Suppressor macrophage (primary cell): ENCODE measurements at places on chromosomes 5 and 9.

DNA sequence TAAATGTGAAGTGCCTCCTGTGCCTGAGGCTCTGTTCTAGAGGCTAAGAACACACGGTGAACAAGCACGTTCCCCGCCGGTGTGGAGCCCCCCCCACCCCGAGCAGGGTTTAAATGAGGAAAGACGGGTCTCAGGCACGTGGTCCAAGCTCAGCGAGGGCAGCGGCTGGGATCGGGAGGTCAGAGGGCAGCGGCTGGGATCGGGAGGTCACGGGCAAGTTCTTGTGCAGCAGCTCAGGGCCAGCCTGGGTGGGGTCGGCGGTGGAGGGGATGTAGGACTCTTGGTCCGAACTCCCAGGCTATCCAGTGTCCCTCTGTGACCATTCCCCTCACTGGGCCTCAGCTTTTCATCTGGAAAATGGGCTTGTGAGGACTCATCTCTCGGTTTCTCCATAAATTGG lies 2.7 kb upstream of the GBGT1 start:
- DNase-seq: no peak

GRCh38 chr5:73678322-73678740 lies 52.3 kb downstream of the ARHGEF28 start:
- DNase-seq: no peak

DNA sequence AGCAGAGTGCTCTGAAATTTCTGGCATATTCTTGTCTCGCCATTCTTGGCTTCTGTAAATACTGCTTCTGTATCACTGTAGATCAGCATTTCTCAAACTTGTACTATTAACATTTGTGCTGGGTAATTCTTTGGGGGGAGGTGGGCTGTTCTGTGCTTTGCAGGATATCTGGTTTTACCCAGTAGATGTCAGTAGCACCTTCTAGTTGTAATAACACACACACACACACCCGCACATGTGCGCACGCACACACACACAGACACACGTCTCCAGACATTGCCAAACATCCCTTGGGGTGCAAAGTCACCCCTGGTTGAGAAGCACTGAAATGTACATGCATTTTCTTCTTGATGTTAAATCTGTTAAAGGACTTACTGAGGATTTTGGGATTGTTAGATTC lies 304.1 kb downstream of the MAT2B start:
- peak; percentile 0 for DNase-seq

DNA sequence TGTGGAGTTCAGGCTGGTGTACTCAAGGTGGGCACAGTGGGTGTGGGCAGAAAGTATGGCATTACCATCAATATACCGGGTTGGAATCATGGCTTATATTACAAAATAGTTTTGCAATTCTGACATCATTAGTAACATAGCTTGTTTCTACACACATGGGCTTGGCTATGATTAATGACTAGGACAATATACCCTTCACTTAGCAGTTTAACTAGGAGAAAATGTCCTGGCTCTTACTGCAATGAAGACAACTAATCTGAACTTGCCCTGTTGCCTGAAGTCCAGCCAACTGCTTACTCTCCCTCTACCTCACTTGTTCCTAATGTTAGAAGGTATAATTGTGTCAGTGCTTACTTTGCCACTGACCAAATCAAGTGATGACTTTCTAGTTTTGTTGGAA lies 612.5 kb downstream of the EFNA5 start:
- DNase-seq: no peak

DNA sequence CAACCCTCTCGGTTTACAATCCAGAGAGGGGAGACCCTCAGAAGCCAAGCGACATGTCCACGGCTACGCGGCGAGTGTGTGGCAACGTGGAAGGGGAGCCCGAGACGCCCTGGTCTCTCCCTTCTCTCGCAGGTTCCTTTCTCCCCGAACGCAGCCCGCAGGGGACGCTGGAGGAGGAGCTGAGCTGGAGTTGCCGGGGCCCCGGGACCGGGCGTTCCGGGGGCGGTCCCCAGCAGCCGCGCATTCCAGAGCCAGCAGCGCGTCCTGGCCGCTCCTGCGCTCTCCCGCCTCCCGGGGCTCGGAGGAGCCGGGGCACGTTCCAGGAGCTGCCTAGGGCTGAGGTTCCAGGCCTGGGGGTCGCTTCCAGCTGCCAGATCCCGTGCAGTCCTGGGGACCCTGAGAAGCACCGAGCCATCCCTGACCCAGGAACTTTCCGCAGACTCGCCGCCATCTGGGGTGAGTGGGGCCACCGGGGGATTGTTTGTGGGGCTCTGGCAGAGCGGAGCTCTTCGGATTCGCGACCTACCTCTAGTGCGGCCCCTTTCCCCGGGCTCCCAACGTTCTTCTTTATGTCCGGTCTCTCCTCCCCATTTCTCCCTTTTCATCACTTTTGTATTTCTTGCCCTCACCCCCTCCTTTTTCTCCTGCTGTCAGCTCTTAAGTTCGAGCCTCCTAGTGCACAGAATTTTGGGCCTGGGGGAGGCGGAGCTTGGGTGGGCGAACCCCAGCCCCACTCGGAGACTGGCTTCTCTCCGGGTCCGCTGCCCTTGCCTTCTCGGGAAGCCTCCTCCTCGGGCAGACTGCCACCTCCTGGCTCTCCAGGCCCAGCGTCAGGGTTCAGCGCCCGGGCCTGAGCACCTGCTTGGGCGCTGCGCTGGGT lies at the start of gene SMIM3:
Gene SMIM3 (plus strand): TSS at position 241 of the 880 bp plus-strand sequence. CDS start 16,684 bp downstream, outside the sequence.
- peak; percentile 91 for DNase-seq

DNA sequence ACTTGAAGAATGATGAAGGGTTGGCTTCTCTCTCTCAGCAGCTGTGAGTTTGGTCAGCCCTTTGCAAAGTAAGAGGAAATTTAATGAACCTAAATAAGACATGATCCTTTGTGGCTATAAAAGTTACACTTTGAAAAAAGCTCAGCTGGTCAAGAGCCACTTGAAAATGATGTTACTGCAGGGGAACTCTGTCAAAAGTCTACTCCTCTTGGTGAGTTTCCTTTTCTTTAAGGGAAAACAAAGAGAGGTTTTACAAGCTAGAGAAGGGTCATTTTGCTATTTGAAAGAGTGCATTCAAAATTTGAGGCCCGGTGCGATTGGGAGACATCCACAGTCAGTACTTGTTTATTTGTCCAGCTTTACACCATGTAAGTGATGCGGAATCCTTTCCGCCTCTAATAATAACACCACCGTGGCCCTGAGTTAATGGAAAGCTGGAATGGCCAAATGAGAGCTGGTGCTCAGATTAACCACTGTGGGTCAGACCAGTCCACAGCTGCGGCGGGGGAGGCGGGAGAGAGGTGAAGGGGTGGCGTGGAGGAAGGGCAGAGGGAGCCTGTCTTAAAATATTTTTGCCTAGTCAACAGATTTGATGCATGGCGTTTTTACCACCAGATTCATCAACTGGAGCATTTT lies 404.0 kb downstream of the TLE4 start:
- DNase-seq: no peak

DNA sequence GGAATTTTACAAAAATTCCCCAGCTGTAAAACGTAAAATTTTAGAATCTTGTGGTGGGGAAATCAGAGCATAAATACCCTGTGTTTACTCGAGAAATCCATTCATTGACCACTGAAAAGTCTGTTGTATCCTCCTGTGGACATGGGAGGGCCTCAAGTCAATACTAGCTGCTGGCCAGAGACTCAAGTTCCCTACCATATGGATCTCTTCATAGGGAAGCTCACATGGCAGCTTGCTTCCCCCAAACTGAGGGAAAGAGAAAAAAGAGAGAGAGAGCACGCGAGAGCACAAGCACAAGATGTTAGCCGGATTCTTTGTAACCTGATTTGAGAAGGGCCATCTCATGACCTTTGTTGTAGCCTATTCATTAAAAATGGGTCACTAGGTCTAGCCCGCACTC lies 591.9 kb downstream of the LRRC70 start:
- no peak for DNase-seq

DNA sequence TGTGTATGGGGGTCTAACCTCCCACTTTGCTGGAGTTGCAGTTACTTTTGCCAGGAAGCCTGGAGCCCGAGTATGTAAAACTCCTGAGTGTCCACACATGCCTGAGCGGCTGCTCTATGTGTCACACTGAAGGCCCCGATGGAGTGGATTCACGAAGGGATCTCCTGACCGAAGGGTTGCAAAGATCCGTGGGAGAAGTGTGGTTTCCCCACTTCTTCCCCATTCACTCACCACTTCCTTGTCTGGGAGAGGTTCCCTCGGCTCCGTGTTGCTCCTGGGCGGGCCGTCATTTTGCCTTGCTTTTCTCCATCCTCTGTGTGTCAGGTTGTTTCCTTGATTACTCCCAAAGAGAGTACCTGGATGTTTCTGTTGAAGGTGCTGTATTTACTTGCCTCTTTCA lies 16.2 kb upstream of the IL3 start:
- DNase-seq: peak; percentile 93

- DNase-seq: no peak
Measured at GRCh38 chr5:150138551-150139265, 16.9 kb downstream of the PDGFRB start.

DNA sequence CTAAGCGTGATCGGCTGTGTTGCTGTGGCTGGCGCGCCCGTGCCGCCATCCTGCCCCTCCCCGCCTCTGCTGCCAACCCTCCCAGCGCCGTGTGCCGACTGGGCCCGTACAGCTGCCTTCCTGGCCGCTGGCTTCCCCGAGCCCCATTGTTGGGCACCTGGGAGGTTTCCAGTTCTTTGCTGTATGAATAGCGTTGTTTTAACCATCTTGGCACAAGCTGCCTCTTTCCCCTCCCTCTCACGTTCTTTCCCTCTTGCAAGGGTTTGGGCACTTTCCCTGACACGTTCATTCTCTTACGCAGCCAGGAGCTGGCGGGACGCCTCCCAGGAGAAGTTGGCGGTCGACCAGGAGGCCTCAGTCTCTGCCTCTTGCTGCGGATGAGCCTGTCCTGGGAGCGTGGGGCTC lies 43.1 kb upstream of the RXRA start:
- no peak for DNase-seq
